ENCODE measurements at places on chromosomes 2 and 18.
A peak's percentile ranks its signal among the peaks of the same experiment; 100 is the strongest.

- DNase-seq, result peak; percentile 85
Measured at GRCh38 chr2:28356095-28356911, 36.4 kb upstream of the FOSL2 start.

DNA sequence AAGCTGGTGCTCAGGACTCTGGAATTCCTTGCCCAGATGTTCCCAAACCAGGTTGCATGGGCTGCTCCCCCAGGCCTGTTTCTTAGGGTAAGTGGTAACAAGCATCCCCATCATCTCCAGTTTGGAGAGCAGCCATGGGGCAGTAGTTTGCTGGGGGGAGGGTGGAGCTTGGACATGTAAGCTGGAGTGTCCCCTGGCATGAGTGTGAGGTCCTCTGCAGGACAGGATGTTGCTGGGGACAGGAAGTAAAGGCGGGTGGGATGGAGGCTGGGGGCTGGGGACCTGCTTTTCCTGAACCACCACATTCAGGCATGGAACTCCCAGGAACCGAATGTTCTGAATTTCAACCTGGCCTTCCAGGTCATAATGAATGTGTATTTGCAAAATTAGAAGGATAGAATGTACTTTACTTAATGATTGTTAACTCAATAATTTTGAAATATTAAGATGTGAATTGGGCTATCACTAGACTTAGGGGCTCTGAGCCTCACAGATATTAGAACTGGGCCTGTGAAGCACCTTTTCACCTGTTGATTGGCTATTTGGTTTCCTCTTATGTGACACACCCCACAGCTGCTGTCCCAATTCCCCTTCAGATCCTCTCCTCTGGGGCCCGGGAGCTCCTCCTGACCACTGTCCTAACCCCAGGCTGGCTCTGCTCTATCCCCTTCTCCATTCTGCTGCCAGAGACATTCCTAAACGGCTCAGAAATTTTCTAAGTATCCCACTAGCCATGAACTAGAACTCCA is 66.4 kb upstream of the EPAS1 start:
- DNase-seq, result no peak

- DNase-seq, result no peak
Measured at GRCh38 chr18:26386002-26386401, 159.8 kb downstream of the TAF4B start.

- peak; percentile 27 for DNase-seq
Measured at GRCh38 chr2:161030260-161031063, 129.8 kb upstream of the TANK start.

DNA sequence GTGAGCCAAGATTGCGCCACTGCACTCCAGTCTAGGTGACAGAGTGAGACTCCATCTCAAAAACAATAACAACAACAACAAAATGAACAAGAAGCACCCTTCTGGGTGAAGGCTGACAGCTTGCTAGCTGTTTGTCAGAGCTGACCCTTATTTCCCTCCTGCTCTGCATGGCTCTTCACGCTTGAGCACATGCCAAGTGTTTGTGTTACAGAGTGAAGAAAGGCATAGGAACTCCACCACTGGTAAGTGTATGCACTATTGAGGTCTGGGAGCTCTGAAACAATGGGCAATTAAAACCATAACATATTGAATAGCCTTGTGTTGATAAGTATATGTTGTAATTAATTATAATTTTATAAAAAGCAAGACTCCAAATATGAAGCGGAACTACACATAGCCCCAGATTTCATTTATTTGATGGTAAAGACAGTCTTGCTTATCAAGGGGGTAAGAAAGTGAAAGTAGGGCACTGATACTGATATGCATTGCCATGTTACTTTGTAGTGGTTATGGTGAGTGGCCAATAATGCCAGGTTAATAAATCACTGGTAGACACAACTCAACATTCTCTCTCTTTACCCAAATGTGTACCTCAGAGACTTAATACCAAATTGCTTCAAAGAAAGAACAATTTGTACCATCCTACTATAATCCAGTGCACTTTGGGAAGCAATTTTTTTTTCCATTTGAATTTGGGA is 163.4 kb downstream of the VWC2L start:
- no peak for DNase-seq

DNA sequence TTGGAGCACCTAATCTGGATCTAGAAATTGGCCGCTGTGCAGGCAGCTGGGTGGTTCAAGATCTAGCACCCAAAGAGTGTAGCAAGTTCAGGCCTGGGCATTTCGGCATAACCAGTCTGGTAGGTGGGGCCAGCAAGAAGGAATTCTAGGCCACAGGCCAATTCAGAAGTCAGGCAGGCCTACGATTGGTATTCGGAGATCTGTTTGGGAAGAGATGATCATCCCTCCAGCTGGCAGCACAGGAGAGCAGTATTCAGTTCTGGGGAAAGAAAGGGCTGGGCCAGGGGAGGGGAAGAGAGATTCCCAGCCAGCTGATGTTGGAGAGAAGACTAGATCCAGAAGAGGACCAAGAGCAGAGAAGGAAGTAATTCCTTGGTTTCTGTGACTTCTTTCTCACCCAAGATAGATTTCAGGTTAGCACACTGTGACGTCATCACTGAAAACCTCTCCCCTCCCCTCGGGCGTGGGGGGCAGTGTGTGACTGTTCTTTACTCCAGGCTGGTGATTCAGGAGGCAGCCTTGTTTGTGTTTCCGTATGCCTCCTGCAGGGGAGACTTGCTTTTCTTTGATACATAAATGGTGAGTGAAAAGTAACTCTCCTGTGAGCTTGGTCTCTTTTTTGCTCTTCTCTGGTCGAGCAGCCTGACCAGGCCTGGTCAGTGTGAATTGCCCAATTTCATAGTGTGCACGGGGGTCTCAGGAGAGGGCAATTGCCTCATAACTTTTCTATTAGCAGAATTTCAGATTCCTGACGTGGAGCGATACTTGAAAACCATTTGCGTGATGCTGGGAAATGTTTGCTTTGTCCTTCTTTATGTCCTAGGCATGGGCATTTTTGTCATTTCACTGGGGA is 61.1 kb downstream of the MEIS1 start:
- no peak for DNase-seq

DNA sequence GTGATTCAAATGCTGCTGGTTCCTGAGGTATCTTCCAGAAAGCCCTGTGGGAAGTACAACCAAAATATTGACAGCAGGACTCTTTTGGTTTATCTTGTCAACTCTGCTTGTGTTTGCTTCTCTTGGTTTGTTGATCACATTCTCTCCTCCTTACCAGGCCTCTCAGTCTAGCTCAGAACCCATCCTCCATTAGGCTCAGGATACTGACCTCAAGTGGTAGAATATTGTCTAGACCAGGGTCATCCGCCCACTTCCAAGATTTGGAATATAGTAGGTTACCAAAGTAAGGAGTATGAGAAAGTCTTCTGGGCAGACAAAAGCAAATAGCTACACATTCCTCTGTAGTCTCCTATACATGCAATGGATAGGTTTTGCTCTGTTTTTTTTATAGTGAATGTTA is 56.6 kb downstream of the XIRP2 start:
- no peak for DNase-seq

DNA sequence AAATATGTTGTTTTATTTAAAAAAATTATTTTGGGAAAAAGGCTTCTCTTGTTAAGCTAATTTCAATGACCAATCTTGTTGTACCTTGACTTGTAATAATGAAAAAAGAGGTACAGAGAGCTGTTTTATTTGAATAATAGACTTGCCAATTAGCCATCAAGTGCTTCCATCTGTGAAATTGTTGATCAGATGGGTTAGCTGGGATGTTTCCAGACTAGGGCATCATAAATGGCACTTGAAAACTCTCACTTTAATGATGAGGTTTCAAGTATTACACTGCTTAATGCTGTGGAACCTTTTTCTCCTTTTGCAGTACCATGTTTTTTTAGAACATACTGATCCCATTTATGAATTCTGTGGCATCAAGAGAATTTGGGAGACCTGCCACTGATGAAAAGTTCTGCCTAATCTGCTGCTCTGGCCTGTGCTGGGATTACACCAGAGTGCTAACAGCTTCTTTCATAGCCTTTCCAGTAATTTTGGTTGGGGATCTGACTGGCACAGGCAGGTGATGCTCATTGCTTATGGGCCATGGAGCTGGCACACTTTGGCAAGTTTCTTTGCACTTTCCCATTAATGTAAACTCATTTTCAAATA is 24.2 kb downstream of the PSMD14 start:
- DNase-seq, result no peak

DNA sequence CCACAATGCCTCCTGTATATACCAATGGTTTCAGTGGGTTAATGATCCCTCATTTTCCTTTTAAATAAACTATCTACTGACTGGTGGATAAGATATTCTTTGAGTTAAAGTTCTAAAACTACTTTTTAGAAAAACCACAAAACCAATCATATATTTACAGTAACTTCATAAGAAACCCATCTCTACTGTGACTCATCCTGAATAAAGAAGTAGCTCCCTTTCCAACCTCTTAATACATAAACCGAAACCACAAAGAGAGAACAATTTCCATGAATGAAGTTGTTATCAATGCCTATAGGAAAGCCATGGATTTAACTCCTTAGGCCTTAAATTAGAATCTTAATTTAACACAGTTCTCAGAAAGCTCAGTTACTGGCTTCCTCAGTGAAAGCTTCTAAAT is 227.0 kb upstream of the SMAD7 start:
- DNase-seq, result no peak

DNA sequence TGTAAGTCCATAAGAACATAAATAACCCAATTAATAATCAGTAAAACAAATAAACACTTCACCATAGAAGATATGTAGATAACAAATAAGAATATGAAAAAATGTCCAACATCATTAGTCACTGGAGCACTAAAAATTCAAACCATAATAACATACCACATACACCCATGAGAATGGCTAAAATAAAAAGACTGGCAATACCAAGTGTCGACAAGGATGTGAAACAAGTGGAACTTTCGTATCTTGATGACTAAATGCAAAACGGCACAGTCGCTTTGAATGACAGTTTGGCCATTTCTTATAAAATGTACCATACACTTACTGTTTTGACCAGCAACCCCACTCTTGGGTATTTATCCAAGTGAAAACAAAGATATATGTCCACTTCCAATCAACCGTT is 26.8 kb downstream of the ANKMY1 start:
- DNase-seq, result no peak

- no peak for DNase-seq
Measured at GRCh38 chr2:137951586-137951985, 12.7 kb upstream of the HNMT start.

DNA sequence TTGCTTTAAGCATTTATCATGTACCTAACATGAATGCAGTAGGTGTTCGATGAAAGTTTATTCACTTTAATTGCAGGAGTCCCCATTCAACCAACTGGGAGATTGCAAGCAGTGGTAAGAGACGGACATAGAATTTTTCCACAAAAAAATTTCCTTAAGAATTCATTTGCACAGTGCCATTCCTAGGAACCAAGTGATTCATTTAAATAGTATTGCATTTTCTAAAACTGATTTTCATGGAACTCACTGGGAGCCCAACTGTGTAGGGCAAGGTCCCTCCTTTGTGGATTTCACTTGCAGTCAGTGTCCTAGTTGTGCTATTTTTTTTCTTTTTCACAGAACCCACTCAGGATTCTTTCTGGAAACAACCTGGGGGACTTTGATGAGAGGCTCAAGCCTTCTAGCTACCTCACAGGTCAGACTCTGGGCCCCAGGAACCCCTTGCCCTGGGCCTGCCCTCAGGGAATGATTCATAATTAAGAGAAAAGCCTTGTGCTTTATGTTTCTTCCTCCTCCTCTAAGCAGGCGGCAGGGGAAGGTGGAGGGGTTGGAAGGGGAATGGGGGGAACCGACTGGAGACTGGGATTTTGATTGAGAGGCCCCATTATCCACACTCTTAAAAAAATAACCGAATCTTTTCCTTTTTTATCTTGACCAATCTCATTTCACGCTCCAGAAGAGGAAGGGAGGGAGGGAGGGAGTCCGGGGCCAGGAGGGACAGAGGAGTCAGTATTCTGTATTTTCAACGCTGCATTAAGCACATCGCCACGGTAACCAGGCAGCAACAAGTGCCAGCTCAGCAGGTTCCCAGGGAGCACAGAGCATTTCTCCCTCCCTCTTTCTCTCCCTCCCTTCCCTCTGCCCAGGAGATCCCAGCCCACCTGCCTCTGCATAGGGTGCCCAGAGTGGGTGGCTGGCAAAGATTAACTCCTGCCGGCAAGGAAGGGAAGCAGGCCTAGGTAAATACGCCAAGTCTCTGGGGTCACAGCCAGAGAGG is 51.8 kb downstream of the PSD4 start:
- DNase-seq, result no peak

- no peak for DNase-seq
Measured at GRCh38 chr2:12929758-12930157, 213.0 kb downstream of the TRIB2 start.

DNA sequence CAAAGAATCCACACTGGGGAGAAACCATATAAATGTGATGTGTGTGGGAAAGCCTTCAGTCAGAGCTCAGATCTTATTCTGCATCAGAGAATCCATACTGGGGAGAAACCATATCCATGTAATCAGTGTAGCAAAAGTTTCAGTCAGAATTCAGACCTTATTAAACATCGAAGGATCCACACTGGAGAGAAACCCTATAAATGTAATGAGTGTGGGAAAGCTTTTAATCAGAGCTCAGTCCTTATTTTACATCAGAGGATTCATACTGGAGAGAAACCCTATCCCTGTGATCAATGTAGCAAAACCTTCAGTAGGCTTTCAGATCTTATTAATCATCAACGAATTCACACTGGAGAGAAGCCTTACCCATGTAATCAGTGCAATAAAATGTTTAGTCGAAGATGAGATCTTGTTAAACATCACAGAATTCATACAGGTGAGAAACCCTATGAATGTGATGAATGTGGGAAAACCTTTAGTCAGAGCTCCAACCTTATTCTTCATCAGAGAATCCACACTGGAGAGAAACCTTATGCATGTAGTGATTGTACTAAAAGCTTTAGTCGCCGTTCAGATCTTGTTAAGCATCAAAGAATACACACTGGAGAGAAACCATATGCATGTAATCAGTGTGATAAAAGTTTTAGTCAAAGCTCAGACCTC is 16.7 kb upstream of the ZSCAN30 start:
- DNase-seq, result no peak

- no peak for DNase-seq
Measured at GRCh38 chr2:28364610-28365009, 28.0 kb upstream of the FOSL2 start.

DNA sequence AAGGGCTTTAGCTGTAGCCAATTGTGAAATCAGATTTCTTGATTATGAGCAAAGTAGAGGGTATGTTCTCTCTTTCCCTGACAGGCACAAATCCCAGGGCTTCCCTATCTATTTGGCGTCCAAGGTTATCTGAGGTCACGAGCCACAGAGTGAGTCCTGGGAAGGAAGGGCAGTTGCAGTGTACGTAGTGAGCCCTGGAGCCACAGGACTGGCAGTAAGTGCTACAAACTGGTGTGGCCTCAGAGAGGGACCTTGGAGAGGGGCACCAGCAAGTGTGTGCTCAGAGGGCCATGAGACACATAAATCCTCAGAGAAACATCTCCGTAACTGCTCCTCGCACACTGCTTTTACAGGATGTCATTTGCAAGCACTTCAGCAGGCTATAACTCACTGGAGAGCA is 115.5 kb upstream of the SH3BP4 start:
- DNase-seq, result no peak

- no peak for DNase-seq
Measured at GRCh38 chr2:7448578-7449264, 531.5 kb downstream of the RNF144A start.

- no peak for DNase-seq
Measured at GRCh38 chr2:221810650-221811049, 238.5 kb upstream of the EPHA4 start.

- no peak for DNase-seq
Measured at GRCh38 chr2:101382442-101382841, 4.9 kb downstream of the CREG2 start.

Data from tibial nerve (tissue), 4 donors.